Germinal center (tissue), 1 donor: ENCODE measurements at places on chromosomes 2 and 18.

GRCh38 chr2:171173087-171173486 is 12.4 kb upstream of the TLK1 start:
- DNase-seq = no peak

DNA sequence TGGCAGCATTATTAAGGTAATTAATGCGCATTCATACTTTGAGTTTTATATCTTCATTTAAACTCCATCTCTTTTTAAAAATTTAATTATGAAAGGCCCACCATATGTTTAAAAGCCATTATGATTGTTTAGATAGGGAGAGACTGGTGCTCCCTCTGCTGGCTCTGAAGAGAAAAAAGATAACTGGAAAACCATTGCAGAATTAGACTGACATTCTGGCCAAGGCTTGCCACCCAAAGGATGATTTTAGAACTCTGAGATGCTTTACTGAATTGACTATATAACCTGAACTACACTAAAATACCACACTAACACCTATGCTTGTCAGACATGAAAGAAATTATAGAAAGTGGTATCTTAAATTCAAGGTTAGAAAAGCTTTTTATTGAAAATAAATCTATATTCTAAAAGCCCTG is 127.6 kb upstream of the SPOPL start:
- DNase-seq = peak; percentile 6

DNA sequence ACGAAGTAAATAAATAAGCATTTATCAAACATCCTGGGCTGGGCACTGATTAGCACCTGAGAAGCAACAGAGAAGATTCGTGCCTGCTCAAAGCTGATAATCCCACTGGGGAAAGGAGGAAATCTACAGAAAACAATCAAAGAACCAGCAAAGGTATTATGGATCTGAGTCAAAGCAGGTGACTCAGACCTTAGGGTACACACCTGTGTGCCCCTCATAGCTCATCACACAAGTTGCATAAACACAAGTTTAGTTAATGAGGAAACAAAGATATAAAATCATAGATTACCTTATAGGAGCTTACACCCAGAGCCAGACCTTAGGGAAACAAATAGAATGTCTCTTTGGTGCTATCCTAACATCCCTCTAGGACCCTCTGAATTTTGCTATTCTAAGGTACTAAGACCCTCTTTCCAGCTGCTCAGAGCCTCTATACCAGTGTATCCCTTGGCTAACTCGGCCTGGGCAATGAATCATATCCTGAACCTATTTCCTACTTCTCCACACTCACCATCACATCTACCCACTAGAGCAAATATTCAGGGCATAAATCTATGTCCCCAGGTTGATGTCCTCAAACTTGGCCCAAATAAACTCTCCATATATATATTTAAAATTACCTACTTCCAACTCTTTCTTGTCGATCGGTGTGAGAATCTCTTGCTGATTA is 19.3 kb upstream of the CTIF start:
- no peak for DNase-seq

GRCh38 chr2:161124201-161124600 is 36.0 kb upstream of the TANK start:
- no peak for DNase-seq

DNA sequence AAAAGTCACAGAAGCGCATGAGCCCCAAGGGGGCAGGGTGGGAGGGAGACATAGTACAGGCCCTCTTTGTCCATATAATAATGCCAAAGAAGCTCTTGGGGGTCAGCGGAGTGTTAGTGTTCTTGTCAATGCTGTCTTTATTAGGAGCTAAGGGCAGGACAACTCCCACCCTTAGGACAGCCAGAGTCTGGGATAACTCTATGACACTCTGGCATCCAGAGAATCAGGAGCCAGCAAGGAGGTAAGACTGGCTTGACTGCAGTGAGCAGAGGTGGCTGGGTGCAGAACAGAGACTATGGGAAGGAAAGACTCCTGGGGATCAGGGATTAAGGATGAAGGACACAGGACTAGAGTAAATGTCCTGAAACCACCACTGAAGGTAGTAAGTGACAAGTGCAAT is 19.0 kb upstream of the HNMT start:
- DNase-seq = no peak

GRCh38 chr2:123563515-123563914 is 461.6 kb upstream of the CNTNAP5 start:
- no peak for DNase-seq

- no peak for DNase-seq
These were observed 134.6 kb downstream of the DHRS9 start for GRCh38 chr2:169203952-169204351.

DNA sequence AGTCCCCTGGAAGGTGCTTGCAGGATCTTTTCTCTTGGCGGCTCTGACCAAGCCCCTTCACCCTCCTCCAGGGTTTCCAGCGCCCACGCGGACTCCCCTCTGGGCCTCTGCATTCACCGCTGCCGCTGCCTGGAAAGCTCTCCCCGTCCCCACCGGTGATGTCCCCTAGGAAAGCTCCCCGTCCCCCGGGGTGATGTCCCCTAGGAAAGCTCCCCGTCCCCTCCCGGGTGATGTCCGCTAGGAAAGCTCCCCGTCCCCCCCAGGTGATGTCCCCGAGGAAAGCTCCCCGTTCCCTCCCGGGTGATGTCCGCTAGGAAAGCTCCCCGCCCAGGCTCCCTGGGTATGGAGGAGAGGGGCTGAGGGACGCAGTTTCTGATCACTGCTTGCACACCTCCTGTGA is 27.9 kb downstream of the ZAP70 start:
- DNase-seq = no peak

DNA sequence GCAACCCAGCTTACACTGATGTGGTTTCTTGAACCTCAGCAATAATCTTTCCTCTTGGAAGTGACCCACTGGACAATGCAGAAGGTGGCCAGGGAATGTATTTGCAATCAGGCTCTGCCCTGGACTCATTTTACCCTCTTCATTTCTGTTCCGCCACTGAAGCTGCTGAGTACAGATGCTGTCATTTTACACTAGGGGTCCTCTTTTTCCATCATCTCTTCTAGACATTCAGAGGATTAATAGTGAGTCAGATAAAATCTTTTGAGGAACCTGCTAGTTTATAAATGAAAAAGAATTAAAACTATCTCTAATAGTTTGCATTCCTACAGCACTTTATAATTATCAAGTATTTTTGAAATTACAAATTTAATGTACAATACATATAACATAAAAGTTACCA is 87.9 kb upstream of the PNPT1 start:
- DNase-seq = no peak

GRCh38 chr2:23617811-23618215 is 232.8 kb downstream of the KLHL29 start:
- no peak for DNase-seq

DNA sequence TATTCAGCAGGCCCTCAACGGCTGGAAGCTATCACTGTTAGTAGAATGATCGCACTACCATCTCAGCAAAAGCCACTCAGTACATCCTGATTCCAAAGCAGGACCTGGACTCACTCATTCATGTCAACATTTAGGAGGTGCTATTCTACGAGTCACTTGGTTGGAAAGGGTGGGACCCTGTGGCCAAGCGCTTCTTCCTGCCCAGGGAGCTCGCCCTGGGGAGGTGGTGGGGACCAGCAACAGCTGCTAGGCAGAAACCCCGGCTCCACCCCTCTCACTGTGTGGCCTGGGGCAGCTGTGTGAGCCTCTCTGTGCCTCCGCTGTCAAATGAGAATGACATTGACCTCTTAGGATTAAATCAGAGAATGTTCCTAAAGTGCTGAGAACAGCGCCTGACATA is 231.4 kb downstream of the EIPR1 start:
- DNase-seq = no peak

- DNase-seq = no peak
These were observed 406.2 kb downstream of the NUP35 start for GRCh38 chr2:183530333-183530901.

DNA sequence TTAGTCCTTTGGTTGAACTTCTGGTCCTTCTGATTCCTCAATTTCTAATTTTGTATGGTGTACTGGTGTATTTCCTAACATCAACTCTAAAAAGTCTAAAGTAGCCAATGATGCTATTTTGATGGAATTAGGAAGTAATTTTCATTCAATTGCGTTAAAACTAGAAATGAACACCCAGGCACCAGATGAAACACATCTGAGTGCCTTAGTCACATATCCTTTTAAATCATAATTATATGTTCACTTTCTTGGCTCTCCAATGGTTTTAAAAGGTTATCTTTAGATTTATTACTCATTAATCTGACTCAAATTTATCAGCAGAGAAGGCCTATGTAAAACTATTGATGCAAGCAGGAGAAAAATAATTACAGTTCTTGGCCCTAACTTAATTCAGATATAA is 119.7 kb downstream of the GAREM1 start:
- DNase-seq = no peak

DNA sequence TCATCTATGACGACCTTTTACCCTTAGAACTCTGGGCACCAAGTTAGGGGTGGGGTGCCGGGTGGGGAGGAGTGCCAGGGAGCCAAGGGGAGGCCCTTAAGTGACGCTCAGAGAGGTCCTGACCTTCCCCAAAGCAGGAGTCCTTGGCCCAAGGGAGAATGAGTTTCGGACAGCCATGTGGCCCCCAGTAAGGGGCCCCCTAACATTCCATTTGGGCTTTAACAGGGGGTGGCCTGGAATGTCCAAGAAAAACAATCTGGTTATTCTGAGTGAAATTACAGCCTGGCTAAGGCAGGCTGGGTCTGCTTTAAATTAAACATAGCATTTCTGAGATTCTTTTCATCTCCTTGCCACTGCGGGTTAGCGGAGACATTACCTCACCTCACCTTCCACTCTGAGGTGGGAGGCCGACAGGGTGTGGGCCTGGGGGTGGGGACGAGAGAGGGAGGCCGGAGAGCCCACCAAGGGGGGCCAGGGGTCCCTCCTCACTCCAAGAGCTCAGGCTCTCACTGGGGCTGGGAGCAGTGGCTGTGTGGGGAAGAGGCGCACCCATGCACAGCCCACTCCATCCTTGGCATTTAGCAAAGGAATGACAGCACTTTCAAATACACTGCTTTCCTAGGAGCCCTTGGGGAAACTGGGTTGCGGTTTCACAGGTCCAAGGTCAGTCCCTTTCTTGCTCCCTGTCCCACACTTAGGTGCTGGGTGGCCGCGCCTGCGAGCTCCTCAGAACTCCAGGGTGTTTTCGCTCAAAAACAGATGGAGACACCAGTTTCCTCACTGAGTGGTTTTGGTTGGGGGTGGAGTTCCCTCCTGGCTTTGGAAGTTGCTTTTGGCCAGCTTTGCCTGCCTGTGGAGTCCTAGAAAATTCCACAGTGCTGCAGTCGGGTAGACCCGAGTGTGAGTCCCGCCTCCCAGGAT is 107.4 kb downstream of the POLR1A start:
- DNase-seq = no peak

DNA sequence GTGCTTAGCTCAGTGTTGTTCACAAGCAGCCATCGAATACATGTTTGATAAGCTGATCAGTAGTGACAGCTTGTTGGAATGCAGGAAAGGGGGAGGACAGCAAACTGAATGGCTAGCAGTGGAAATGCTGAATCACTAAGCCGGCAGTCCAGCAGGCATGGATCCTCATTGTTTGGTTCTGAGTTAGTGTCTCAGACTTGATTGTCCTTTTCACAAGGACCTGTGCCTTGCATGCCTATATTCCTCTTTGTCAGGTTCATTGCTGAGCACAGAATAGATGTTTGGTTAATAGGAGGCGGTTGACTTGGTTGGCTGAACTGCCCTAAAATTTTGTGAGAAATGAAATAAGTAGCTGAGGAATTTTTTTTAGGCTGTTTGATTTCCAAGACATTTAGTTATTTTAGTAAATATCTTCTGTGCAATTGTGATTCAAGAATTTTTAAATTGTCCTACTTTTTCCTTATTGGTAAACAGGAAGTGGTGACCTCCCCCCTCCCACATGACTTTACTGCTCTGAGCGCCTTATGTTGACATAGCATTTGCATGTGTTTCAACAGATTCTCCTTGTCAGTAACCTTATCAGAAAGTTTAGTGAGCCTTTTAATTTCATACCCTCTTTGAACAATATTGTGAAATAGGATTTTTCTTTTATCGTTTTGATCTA is 21.4 kb upstream of the STON1 start:
- no peak for DNase-seq

GRCh38 chr2:191350826-191351225 is 105.6 kb downstream of the MYO1B start:
- no peak for DNase-seq
